Globus pallidus (tissue), 1 donor: ENCODE measurements at places on chromosomes 1 and 21.
A peak's percentile ranks its signal among the peaks of the same experiment; 100 is the strongest.

- no peak for DNase-seq
These were observed 10.2 kb upstream of the RXRG start for GRCh38 chr1:165455111-165455510.

DNA sequence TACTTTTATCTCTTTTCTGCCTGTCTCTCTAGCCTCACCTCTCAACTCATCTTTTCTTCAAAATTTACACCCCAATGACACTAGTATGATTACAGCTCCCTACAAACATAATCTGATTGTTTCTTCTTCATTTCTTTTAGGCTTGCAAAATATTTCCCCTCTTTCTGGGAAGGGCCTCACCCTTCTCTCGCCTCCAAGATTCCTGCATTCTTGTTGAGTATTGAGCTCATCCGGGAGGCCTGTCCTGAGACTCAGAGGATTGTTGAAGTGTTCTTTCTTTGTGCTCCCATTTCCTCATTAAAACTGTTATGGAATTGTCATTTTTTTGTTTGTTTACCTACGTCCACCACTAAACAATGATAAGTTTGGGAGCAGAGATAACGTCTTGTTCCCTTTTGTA, 99.1 kb upstream of the CHRM3 start:
- no peak for DNase-seq

DNA sequence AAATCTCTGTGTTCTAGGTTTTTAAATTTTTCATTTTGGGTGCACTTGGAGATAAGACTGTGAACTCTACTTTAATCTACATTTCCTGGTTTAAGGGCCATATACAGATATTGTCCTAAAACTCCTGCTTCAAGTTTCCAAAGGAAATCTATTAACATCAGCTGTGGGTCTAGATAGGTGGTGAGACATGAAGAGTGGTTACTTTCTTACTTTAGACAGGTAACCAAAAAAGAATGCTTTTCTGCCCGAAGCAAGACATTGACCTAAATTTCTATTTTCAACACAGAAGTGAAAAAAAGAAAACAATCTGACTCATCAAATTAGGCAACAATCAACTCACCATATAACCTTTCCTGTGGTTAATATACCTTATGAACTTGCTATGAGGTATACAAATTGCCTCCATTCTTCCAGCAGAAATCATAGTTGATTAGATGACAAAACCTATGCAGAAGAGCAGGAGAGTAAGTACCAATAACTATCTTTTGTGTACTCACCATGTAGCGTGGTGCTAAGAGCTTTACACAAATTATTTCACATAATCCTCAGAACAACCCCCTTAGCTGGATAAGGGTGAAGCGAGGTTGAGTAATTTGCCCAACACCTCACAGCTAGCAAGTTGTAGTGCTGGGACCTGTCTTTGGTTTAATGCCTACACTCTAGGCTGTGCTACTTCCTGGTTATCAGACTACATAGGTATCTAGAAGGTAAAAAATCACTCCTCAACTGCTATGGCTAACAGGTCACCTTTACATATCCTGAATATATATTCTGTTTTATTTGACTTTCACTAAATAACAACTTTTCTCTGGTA, 23.4 kb upstream of the PTPN14 start:
- DNase-seq = no peak

GRCh38 chr1:12180903-12181302, 14.1 kb downstream of the TNFRSF1B start:
- DNase-seq = no peak

GRCh38 chr1:95195046-95195445, 39.0 kb upstream of the RWDD3 start:
- DNase-seq = no peak

GRCh38 chr1:230498704-230499103, 72.6 kb upstream of the PGBD5 start:
- no peak for DNase-seq

DNA sequence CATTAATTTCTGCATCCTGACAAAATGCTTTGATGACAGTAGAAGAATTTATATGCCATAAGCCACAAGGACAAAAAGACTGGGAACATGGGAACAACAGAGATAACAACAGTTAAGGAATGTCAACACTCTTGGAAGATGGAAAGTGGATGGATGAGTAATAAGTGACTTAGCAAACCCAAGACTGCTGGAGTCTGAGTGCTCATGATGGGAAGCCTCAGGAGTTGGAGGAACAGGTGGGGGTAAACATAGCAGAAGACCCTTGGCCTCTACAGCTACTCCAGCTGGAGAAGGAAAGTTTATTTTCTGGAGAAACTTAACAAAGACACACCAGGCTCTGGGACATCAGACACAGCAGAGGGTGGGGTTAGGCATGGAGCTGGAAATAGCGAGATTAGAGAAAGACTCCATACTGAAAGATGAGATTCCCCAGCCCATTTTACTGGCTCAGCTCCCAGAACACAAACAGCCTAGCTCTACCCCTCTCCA, 13.6 kb downstream of the G0S2 start:
- no peak for DNase-seq

DNA sequence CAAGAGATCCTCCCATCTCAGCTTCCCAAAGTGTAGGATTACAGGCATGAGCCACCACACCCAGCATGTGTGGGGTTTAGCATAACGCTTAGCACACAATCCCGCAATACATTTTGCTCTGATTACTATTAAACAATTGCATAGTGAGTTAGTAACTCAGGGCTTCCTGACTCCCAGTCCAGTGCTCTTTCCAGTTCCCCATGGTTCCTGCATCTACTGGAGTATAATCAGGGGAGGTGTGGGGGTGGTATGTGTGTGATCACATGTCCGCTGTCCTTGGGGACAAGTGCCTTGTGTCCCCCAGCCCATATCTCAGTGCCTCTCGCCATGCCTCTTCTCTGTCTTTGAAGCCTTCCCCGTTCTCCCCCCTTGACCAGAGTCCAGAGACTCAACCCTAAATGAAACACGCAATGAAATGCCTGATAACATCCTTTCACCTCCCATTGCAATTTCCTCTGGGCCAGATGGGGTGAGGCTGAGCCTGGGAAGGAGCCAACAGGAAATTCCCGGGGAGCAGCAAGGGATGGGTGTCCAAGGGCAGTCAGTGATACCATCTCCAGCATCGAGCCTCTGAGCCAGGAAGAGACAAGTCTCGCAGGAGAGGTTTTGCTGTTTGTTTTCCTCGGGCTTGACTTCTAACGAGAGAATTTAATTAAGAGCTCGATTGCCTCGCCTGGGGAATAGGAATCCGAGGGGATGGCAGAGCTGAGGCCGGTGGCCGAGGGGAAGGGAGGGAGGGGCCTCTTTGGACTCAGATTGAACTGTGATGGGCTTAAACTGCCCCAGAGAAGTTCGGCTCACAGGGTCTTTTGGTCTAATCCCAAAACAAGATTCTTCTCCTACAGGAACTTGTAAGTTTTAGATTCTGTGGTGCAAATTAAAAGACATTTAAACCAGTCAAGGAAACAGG, 7.7 kb upstream of the HTR1D start:
- DNase-seq = no peak

DNA sequence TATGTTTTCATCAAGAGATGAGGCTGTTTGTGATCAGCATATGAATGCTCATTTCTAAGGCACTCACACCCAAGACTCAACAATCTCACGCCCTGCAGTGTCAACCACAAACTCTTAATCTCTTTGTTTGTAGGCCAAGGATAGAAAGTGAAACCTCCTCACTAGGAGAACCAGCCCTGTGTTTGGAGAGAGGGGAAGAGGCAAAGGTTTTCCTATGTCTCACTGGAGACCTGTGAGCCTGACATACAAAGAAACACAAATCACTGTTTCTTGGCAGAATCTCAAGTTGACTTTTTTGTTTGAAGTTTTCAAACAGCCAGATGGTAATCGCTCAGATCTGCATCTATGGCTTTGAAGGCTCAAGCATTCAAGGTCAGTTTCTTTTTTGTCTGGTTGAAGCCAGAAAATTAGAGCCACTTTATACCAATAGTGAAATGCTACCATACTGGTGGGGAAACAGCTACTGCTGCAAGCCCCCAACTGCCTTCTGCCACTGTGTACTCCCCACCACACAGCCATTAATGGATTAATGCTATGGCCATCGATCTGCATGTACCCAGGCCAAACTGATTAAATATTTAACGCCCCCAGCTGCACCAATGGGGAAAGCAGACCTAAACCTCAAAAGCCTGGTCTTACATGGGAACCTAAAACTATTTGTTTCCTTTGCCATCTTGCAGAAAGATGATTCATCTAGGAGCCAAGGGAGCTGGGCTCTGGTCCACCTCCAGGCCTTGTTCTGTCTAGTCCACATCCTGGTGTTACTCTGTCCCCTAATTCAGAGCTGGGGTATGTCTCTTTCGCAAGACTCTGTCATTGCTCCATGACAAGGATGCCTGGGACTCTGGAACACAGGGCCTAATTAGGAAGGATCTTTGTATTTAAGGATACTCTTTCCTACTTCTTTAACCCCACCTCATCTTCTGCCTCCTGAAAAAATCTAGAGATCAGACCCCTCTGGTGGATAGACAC, 16.3 kb downstream of the PDZK1 start:
- no peak for DNase-seq

GRCh38 chr1:147670319-147671001, at the start of gene ACP6:
TSS of gene ACP6 (minus strand) at chr1:147670524. CDS start at chr1:147670048, 476 bp downstream.
- DNase-seq = peak; percentile 95

DNA sequence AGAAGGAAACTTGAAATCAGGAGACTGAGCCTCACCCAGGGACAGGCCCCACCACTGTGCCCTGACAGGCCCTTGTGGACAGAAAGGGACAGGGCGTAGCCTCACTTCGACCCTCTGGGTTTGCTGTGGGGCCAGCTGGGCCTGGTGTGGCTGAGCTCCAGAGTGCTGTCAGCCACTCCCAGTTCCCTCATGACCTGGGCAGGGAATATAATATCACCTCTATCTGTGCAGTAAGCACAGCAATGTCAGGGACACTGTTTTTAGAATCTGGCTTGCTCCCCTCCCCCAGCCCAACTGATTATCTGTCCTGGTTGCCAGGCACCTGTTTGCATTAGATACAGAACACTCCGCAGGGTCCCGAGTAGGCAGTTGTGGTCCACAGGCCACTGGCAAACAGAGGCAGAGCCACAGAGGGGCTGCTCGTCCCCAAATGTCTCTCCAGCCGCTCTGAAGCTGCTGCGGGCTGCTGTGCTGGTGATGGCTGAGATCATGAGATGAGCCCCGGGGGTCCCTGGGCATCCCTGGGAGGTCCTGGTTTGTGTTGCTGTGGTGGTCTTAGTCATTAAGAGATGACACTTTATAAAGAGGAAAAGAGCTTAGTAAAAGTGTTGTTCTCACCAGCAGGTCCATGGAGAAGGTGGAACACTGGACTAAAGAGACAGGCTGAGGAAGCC, 51.6 kb downstream of the ETS2 start:
- DNase-seq = no peak

GRCh38 chr1:161707503-161707902, 474 bp downstream of the FCRLA start:
- no peak for DNase-seq

DNA sequence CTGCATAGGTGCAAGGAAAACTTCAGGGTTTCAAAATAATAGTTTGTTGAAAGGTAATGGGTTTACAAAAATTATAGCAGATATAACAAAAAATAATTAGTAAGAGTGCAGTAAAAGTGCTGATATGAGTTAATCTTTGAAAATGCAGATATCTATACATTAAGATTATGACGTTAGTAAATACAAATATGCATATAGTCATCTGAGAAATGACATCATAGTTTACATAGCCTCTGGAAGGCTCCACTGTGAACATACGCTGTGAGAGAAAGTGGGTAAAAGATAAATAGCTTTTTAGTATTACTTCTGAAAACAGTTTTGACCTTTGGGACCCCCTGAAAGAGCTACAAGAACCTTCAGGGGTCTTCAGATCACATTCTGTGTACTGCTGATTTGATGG, 356.2 kb upstream of the SNX7 start:
- DNase-seq = no peak
